Choroid plexus epithelial cell (primary cell): ENCODE measurements at places on chromosomes 7 and 10.

DNA sequence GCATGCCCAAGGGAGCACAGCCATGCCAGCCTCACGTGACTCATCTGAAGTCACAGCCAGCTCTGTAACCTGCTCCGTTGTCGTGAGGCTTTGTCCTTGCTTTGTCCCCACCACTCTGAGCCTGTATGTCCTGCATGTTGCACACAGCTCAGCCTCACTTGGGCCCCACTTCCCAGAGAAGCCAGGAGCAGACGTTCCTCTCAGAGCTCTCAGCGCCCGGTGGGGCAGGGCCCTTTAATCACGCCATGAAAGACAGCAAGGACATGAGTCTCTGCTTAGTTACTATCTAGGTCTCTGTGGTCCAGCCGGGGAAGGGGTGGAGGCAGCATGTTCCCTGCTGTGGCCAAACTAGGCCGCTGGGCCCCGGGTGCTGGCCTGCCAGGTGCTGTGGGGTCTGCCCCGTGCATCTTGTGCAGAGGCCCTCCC is 127.4 kb upstream of the FAM20C start:
- no peak for DNase-seq

DNA sequence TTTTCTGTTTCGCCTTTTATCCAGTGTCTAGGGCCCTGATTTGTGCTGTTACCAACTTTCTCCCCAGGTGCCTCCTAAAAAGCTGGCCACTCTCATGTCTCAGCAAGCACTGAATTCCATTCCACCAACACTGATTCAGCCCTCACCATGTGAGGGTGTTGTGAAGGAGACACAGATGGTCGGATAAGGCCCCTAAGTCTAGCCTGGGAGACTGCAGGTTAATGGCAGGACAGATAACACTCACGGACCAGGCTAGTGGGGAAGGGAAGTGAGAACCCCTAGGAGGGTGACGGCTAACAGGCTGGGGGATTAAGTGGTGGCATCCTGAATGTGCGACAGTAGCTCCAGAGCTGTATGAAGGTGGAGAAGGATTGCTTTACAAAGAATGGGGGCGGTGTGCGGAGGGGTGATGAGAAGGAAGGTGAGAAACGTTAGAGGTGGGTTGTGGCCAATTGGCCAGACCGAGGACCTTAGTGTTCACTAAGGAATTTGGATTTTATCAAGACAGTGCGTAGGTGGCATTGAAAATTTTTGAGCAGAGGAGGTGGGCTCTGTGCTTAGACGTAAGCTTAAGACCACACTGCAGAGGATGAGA is 3.8 kb upstream of the DUSP5 start:
- peak; percentile 39 for DNase-seq

DNA sequence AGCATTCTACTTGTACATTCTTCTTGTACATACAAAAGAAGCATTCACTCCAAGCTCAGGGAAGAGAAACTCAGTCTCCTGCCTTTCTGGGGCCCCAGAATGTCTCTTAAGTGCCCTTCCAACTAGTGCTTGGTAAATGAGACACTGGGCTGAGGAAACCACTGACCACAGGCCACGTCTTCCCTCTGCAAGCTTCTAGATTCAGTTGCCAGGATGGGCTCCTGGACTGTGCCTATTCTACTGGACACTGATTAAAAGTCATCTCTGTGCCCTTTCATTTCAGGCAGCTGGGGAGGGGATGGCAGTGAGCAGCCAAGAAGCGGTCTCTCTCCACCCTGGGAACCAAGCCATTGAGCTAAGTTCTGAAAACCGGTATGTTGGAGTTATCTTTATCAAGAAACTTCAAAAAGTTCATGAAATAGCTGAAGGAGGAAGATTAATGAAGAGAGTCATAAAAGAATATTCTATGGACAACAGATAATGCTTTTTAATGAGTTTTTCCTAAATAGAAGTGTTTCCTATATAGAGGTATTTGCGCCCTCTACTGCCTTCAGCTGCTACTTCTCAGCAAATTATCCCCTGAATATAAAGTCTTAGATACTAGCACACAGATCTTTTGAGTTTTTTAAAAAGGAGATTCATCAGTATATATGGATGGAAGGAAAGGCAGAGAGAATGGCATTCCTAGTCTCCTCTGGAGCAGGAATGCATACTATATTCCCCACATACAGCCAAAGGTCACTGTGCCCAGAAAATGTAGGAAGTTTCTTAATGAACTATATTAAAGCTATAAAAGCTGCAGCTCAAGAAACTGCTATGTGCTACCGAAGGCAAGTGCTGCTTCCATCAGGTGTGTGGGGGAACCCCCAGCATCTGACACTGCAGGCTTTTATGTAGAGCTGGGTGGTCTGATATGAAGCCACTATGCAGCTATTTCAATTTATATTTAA is 8.4 kb upstream of the IFIT1B start:
- peak; percentile 79 for DNase-seq

- no peak for DNase-seq
Observed at GRCh38 chr7:26675143-26675887, 189.1 kb downstream of the SKAP2 start.

DNA sequence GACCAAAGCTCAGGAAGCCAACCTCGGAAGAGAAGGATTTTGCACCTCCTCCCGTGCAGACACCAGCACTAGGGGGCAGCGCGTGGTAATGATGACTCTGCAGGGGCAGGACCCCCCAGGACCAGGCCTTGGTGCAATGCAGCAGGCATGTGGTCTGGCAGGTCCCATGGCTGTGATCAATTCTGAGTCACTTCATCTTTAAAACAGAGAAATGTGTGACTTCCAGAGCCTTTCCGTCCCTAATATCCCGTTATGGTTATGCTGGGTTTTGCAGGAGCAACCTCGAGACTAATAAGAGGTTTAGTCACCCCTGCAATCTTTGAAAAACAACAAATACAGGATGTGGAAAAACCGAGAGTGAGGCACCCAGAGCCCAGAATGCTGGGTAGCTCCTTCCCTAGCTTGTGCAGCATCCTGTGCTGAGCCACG is 30.2 kb upstream of the GJD4 start:
- peak; percentile 85 for DNase-seq

GRCh38 chr10:103612462-103613365 is 119.2 kb downstream of the NEURL1 start:
- DNase-seq: peak; percentile 89

- DNase-seq: no peak
Observed at GRCh38 chr7:73737491-73738219, 947 bp downstream of the ABHD11 start.

DNA sequence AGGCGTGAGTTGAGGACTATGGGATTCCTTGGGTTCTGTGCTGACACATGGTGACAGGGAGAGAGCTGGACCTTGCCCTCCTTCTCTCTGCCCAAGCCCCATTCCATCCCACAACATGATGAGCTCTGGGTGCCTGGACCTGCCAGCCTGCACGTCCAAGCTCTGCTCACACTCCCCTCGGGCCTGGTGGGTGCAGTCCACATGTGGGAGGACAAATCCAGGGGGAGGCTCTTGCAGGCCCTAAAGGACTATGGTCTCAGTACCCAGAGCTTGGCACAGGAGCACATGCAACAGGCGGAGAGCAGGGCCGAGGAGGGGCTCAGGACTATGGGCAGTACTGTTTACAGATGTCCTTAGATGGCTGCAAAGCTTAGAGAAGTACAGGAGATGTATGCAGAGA is 91.4 kb downstream of the CLEC2L start:
- no peak for DNase-seq

DNA sequence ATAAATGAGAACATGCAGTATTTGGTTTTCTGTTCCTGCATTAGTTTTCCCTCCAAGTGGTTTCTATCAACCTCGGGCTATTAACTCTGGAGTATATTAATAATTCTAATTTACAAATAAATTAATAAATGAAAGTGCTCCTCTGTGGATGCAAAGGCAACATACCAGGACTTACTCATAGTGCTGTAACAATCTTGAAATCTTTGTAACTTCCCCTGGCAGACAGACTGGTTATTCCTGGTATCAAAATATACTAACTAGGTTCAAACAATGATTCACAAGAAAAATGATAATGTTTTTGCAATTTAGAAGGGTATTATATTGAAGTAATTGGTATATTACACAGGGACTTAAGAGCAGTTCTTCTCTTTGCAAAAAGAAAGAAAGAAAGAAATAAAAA is 177.2 kb downstream of the FANK1 start:
- peak; percentile 62 for DNase-seq

DNA sequence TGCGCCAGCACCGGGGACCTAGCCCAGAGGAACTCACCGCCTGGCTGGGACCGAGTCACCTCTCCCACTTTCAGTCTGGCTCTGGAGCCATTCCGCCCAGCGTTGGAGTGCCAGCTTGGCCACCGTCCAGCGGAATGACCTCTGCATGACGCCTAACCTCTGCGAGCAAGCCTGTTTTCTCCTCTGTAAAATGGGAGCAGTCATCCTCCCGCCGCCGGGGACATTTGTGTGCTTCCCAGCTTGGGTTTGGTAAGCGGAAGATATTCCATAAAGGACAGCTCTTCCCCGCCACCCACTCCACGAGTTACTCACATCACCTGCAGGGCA is 1.3 kb upstream of the ZCCHC24 start:
- no peak for DNase-seq

- peak; percentile 75 for DNase-seq
Observed at GRCh38 chr10:77165445-77166208, 472.0 kb downstream of the KCNMA1 start.

DNA sequence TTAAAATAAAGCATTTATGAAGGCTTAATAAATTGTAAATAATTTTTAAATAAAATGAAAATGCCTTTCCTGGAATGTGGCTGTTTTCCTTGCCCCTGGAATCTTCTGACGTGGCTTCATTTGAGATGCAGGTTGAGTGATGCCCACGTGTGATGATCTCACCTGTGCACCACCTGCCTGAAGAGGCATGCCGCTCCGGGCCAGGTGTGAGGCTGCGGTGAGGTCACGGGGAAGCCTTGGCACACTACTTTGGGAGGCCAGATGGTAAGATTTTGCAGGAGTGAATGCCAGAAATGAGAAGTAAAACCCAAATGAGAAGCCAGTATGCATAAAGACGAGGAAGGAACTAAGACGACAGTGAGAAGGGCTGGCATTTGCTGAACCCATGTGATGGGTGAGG is 36.2 kb downstream of the GOT1 start:
- no peak for DNase-seq

DNA sequence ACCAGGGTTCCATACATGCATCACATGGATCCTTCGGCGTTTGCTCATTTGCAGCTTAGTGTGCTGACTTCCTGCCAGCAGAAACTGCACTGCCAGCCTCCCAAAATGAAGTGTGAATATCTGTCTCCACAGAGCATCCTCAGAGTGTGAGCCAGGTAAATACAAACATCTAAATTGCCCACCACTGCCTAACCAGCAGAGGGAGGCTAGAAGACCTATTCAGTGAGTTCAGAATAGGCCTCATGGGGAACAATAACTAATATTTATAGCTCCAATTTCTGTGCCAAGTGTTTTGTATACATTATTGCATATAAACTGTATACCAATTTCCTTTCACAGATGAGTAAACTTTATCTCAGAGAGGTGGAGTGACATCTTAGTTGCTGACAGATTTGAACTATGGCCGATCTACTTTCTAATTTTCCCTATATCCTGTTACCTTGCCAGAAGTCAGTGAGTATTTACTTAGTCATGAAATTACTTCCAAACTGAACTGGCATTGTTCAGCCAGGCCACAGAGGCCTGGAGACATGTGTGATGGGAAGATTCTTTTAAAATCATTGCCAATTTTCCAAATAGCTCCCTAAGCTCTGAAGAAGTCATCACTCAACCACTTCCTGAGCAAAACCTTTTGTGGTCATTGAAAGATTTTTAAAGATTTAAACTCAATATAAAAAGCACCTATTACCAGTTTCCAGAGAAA is 926.5 kb upstream of the GHITM start:
- no peak for DNase-seq

- DNase-seq: no peak
Observed at GRCh38 chr7:26035552-26035951, 116.4 kb upstream of the NFE2L3 start.

DNA sequence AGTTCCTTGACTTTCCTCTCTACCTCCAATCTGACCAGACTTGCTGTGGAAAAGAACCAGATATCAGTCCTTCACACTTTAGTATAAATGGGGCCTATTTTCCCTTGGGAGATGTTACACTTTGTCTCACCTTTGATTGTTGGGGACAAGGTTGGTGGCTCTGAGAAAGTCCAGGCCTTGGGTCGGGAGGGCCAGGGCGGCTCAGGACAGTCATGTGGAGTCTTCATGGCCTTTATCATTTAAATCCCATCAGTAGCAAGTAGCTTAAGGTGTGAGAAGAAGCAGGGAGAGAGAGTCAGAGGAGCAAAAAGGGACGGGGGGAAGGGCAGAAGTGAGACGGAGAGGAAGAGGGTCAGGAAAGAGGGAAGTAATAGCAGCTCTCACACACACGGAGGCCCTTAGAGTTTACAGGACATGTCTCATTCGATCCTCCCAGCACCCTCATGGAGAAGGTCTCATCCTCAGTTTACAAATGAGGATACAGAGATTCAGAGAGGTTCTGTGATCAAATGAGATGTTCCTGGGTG is 40.5 kb downstream of the TBATA start:
- DNase-seq: no peak

DNA sequence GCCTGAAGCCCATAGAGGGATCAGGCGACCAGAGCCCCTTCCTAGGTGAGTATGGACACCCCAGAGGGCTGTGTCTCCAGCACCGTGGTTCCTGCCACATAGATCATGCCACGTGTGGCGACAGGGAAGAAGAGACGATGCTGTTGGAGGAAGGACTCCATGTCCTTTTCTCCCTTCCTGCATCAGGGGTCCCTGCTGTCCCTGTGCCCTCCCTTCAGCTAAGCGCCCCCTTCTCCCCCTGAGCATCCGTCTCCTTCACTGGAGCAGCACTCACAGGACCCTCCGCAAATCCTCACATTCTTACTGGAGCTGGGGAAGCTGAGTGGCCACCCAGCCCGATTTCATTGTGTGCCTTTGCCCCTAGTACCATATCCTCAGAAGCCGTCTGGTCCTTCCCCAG is 85.6 kb upstream of the NPS start:
- no peak for DNase-seq

GRCh38 chr7:158282461-158283001 is 305.1 kb downstream of the PTPRN2 start:
- DNase-seq: no peak

GRCh38 chr10:16933783-16934182 is 116.6 kb upstream of the RSU1 start:
- DNase-seq: peak; percentile 8

DNA sequence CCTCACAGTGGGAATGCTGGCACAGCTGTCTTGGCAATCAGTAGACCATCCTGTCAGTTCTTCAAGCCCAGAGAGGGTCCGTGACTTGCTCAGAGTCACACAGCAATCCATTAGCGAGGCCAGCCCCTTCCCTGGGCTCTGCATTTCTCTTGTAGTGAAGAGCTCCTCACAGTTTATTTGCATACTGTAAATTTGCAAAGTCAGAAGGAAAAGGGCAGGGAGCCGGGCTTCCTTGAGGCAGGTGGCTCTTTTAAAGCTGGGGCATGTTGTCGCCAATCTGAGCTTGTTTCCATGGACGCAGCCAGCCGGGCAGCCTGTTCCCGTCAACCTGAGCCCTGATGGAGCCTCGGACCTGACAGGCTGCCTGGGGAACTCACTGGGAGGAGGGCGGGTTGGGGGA is 123.4 kb downstream of the CUX1 start:
- DNase-seq: no peak
